ENCODE measurements at places on chromosomes 4 and X. TPM values are rescaled to one million over a fixed set of nuclear protein-coding genes. Genes with fewer than 3 reads are reported as not detected.

- no peak for DNase-seq
These were observed 8.0 kb downstream of the MAN2B2 start for GRCh38 chr4:6582889-6583490.

DNA sequence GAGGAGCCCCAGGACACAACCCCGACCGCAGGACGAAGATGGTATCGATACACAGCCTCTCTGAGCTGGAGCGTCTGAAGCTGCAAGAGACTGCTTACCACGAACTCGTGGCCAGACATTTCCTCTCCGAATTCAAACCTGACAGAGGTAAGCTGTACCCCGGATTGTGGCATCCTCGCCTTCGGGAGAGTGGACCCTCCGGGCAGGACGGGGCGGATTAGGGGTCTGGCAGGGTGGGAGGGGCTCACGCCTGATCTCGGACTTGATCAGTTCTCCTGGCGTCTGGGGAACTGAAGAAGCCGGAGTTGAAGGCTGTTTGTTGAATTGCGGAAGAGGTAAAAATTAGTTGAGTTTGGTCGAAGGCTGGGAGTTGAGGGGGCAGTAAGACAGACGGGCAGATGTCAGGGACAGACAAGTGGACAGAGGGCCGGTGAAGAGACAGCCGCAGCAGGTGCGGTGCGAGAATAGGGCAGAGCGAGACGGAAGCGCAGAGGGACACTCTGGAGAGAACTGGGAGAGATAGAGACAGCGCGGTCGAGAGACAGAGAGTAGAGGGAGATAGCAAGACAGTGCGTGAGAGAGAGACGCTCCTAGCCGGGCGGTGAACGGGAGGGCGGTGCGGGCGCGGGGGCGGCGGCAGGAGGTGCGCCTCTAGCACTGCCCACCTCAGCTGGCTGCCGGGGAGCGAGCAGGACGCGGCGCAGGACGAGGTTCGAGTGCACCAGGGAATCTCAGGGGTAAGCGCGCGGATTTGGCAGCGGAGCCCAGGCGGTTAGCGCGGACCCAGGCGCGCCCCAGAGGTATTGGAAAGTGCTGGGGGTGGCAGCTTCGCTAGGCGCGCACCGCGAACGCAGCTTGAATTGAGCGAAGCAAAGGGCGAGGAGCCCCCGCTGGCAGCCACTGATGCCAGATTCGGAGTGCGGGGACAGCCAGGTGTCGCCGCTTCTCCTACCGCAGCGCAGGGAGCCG is 23.9 kb downstream of the ARHGAP36 start:
- DNase-seq: no peak

Gene TLR6
- total RNA-seq: 3.9 TPM

Gene MND1
- 20.8 TPM for total RNA-seq

Gene TMEM156
- total RNA-seq: 28.2 TPM

Gene ANKRD37
- 16.1 TPM for total RNA-seq

Measured in activated CD4-positive, alpha-beta memory T cell treated with anti-CD3 and anti-CD28 coated beads, Interleukin-2, amount 10 ng/mL, durations not matched to agents 7 days and 5 days (primary cell).